Immature natural killer cell (primary cell): ENCODE measurements at places on chromosomes 1 and 21. TPM values are rescaled to one million over a fixed set of nuclear protein-coding genes. Genes with fewer than 3 reads are reported as not detected.
A peak's percentile ranks its signal among the peaks of the same experiment; 100 is the strongest.

DNA sequence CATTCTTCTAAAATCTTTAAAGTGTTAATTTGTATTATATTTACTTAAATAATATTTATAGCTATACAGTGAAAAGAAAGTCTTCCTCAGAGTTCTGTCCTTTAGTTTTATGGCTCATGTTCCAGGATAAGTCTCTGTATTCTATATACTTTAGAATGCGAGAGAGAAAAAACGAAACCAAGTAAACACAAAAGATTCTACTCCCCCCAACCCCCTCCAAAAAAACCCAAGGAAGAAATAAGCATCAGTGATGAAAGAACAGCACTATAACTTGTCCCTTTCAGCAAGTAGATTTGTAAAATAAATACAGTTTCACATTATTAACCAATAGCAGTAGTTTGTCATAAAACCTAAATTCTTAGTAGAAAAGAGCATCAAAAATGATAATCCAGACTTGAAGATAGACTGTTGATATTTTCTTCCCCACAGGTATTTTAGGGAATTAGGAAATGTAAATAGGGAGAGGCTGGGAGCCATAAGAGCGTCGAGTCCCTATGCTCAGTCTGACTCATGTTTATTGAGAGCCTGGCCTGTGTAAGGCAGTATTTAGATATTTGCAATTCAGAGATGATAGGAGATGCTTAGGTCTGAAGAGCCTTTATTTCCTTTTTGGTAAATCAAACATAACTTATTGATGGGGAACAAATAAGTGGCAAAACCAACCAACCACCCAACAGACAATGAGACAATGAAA lies 35.5 kb downstream of the CDC14A start:
- peaks cover 18% of the 10 kb centered on the region for H3K36me3 ChIP-seq
- peak overlapping the region; percentile 70 for H3K4me3 ChIP-seq
- H3K27ac ChIP-seq, result peak overlapping the region; percentile 87
- DNase-seq, result peak; percentile 31

DNA sequence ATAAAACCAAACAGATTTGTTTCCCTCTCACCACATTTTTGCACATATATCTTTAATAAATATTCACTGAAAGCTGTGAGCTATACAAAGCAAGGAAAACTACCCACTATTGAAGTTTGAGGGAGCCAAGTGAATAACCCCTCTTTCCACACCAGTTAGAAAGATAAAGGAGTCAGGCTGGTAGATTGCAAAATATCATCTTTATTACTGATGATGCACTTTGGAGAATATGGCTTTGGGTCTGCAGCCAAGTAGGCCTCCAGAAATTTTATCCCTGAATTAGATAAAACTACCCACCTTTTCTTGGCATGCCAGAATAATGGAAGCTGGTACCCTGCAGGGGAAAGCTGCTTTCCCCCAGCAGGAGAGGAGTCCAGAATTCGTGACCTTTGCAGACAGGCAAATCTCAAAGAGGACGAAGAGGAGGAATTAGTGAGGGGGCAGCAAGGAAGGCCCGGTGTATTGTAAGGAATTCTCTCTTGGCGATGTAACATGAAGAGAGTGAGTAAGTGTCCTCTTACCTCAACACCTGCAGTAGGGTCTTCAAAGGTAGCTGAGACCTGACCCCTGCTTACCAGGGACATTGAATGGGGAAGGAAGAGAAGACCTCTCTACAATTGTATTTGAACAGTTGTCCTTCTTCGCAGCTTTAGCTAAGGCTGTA lies 84.7 kb downstream of the LRRC8D start:
- H3K27me3 ChIP-seq, result no peaks in the 10 kb centered on the region
- no peaks in the 10 kb centered on the region for H3K36me3 ChIP-seq
- no peak for DNase-seq
- no peak overlapping the region for H3K27ac ChIP-seq
- H3K4me1 ChIP-seq, result peaks cover 34% of the 10 kb centered on the region

DNA sequence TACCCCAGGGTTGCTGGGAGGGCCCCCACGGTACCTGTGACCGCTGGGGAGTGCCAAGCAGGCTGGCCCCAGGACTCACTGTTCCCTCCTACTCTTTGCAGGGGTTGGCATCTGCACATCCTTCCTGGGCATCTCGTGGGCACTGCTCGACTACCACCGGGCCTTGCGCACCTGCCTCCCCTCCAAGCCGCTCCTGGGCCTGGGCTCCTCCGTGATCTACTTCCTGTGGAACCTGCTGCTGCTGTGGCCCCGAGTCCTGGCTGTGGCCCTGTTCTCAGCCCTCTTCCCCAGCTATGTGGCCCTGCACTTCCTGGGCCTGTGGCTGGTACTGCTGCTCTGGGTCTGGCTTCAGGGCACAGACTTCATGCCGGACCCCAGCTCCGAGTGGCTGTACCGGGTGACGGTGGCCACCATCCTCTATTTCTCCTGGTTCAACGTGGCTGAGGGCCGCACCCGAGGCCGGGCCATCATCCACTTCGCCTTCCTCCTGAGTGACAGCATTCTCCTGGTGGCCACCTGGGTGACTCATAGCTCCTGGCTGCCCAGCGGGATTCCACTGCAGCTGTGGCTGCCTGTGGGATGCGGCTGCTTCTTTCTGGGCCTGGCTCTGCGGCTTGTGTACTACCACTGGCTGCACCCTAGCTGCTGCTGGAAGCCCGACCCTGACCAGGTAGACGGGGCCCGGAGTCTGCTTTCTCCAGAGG lies 6.8 kb downstream of the XKR8 start:
- DNase-seq, result no peak
- H3K4me1 ChIP-seq, result peaks cover 18% of the 10 kb centered on the region
- no peak overlapping the region for H3K4me3 ChIP-seq
- no peak overlapping the region for H3K27ac ChIP-seq
- no peaks in the 10 kb centered on the region for H3K27me3 ChIP-seq

- peaks cover 4% of the 10 kb centered on the region for H3K27me3 ChIP-seq
- H3K36me3 ChIP-seq, result peaks cover 5% of the 10 kb centered on the region
- H3K4me1 ChIP-seq, result no peaks in the 10 kb centered on the region
- H3K4me3 ChIP-seq, result no peak overlapping the region
Observed at GRCh38 chr1:7888248-7889081, 35.6 kb upstream of the UTS2 start.

DNA sequence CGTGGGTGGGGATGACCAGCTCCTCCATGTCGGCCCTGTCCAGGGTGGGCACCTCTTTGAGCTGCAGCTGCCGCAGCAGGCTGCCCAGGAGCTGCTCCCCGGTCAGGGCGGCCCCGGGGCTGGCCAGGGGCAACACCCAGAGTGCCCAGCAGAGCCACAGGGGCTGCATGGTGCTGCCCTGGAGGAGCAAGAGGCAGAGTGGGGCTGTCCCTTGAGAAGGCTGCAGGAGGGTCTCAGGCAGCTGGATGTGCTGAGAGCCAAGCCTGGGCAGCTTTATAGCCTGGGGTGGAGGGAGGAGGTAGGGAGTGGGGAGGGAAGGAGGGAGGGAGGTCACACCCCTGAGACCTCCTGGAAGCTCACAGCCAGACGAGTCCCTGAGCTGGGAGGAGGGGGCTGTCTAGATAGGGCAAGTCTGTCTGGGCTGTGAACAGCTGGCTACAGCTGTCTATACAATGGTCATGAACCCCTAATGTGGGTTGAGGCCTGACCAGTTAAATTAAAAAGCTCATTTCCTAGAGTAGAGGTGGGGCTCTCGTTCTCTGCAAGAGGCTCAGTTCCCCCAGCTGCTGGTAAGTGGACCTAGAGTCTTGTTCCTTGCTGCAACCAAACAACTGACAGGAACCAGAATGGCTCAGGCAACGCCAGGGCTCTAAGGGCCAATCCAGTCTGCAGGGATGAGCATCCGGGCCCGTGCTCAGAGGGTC lies at the start of gene LEFTY1:
Gene LEFTY1 (minus strand): TSS at position 249 of the 704 bp plus-strand sequence. CDS start 80 bp downstream, at position 169.
- H3K36me3 ChIP-seq, result no peaks in the 10 kb centered on the region
- H3K4me3 ChIP-seq, result no peak within 1 kb of the TSS
- no peaks in the 10 kb centered on the region for H3K4me1 ChIP-seq
- no peak within 1 kb of the TSS for H3K27ac ChIP-seq

- no peak for DNase-seq
- H3K36me3 ChIP-seq, result no peaks in the 10 kb centered on the region
- H3K27me3 ChIP-seq, result no peaks in the 10 kb centered on the region
- H3K4me1 ChIP-seq, result no peaks in the 10 kb centered on the region
Observed at GRCh38 chr21:16177532-16177931, 447.8 kb downstream of the USP25 start.

DNA sequence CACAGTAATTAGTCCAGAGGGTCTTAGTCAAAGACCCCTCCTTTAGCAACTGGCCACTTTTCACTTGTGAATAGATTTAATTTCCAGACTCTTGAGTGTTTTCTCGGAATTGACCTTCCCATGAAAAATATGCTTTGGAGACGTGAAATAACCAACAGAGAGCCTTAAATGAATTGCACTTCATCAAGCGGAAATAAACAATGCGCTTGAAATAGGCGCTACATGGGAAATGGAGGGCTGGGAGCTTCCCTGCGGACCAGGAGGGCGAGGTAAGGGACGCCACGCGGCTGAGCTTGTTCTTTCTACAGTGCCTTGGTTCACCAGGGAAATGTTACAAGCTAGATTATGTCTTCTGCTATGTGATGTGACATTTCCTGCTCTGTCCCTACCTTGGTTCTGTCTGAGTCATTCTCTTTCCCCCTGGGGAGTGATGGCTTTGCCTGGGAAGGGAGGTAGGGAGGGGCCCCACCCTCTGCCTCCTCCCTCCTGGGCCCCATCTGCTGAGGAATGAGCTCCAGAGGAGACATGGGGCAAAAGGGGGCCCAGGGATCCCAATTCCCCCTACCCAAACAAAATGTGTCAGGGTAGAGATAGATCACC lies 619.3 kb downstream of the PTPRU start:
- DNase-seq, result no peak

DNA sequence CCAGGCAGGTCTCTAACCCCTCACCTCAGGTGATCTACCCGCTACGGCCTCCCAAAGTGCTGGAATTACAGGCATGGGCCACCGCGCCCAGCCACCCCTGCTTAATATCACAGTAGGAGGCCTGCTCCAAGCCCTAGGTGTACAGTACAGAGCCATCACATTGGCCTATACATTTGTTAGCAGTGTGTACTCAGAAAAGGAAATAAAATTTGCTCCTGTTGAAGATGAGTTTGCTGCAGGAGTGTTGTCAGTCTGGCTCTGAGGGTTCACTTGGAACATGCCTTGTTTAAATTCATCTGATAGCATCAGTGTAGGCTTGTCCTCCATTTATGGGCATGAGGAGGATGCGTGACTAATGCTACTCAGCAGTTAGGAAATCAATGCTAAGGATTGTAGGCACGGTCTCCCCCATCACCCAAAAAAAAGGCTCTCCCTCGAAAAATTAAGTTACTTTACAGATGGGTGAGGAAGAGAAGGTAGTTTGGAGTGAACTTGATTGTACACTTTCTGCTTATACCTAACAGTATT lies 4.6 kb upstream of the ENAH start:
- H3K27ac ChIP-seq, result no peak overlapping the region
- peaks cover 6% of the 10 kb centered on the region for H3K4me1 ChIP-seq
- no peaks in the 10 kb centered on the region for H3K36me3 ChIP-seq
- H3K4me3 ChIP-seq, result no peak overlapping the region

DNA sequence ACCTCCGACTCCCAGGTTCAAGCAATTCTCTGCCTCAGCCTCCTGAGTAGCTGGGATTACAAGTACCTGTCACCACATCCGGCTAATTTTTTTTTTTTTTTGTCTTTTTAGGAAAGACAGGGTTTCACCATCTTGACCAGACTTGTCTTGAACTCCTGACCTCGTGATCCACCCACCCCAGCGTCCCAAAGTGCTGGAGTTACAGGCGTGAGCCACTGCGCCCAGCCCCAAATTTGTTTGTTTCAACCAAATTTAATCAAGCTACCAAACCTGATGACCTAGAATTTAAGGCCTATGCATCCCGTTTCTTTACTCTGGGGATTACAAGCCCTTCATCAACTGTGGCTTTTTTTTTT lies 58.3 kb upstream of the TBX15 start:
- peaks cover 1% of the 10 kb centered on the region for H3K27me3 ChIP-seq
- H3K4me1 ChIP-seq, result no peaks in the 10 kb centered on the region
- no peak for DNase-seq
- H3K36me3 ChIP-seq, result peaks cover 18% of the 10 kb centered on the region
- H3K27ac ChIP-seq, result no peak overlapping the region

The RGSL1 gene
- not detected for polyA plus RNA-seq

The TRIM58 gene
- polyA plus RNA-seq, result 2.3 TPM

The CDA gene
- polyA plus RNA-seq, result not detected

The RFX5 gene
- polyA plus RNA-seq, result 30.0 TPM

The TBX19 gene
- 6.2 TPM for polyA plus RNA-seq
